Stimulated activated CD8-positive, alpha-beta memory T cell treated with anti-CD3 and anti-CD28 coated beads, Interleukin-15, amount 100 ng/mL, for 1 hour (primary cell): ENCODE measurements at places on chromosomes 3 and 15.

DNA sequence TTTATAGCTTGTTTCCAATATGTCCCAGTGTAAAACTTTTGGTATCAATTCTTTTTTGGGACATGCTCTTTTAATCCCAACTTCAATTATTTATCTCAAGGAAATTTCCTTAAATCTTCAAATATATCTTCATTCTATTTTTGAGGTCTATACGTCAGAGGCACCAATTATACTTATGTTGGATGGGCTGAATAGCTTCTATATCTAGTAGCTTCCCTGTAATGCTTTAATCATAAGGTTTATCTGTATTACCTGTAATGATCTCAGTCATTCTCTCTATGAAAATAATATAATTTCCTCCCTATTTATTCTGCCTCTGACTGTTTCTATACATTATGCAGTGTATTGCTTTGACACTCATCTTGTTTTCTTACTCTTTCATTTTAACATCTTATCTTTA, 29.9 kb upstream of the MCCC1 start:
- DNase-seq, result no peak

DNA sequence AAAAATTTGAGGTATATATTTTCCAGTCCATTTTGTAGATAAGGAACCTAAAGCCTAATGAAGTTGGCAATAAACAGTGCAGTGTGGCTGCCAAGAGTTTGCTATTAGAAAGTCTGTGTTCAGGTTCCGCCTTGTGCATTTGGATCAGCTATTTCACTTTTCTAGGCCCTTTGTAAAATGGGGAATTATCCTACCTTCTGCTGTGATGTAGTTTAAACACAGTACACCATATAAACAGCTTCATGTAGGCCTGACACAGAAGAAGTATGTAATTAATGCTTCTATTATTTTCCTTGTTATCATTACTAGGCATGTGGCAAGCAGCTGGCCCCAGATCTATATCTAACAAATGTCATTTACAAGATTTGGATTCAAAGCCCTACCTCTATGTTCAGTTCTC, 456.3 kb downstream of the GABRG3 start:
- no peak for DNase-seq

- no peak for DNase-seq
These were observed 64.4 kb downstream of the ABI3BP start for GRCh38 chr3:100928638-100929428.

DNA sequence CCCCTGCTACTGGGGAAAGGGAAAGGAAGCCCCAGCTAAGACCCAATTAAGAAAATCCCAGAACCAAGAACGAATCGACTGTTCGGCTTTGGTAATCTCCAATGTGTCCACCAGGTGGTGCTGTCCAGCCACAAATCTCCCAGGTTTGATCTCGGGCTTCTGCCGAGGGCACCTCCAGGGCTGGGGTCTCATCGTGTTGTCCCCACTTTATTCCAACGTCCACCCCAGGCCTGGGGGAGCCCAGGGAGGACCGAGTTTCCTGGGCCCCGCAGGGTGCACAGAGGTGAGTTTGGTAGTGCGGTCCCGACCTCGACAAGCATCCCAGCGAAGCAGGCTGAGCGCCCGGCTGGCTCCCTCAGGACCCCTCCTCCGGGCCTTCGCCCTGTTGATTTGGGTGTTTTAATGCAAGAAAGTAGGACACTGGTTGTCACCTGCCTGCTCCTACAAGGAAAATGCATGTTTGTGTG, 185.1 kb downstream of the GOLGA6L6 start:
- DNase-seq, result peak; percentile 83

GRCh38 chr3:151379083-151379734, 5.3 kb downstream of the P2RY12 start:
- no peak for DNase-seq

GRCh38 chr15:90062462-90062932, 39.8 kb downstream of the IDH2 start:
- no peak for DNase-seq

DNA sequence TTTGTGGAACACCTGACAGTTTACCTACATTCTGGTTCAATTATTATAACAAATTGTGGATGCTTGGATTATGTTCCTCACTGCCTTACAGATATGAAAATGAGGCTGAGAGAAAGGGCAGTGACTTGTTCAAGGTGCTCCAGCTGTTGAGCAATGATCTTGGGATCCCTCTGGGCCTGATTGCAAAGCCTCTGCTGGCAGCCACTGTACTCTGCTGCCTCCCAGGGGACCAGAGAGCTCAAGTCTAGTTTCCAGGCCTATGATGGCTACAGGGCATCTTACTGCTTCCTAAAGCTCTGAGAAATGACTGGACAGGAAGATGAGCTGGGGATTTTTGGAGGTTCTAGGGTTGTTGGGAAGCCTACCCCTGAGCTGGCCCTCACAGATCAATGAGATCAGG, 2.3 kb upstream of the SHC4 start:
- DNase-seq, result no peak

DNA sequence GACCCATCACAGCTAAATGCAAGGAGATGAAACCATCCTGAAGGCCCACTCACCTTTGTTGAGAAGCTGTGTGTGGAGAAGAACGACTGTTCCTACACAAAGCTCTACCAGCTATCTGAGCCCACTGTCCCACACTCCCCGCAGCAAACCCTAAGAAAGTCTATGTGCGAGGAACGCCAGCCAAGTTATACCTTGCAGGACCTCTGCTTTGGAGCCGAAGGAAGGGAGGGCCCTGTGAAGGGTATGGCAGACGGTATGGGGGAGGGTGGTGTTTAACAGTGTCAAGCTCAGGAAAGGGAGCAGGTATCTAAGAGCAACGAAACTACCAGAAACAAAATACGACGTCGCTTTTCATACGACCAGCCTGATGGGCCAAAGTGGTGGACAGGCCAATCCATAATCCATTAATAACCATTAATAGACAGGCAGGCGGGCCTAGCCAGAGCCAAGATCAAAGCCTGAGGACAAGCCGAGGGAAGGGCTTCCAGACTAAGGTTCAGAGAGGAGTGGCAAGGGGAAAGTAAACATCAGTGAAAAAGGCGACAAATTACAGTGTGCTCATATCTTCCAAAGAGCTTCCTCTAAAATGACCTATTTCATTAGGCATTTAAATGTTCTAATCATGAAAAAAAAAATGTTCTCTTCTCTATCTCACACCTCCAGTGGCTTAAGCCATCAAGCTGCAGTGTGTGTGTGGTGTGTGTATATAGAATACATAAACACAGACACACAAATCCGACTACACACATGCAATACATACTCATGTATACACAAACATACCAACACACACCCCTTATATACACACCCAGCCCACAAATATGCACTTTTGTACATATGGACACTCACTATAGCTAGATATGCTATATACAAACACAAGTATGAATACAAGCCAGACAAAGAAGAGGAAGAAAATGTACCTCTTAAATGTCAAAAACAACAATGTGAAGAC, 43.9 kb downstream of the PTPN23 start:
- DNase-seq, result no peak

- DNase-seq, result no peak
These were observed 249.1 kb downstream of the PLCL2 start for GRCh38 chr3:17133632-17134545.

- DNase-seq, result no peak
These were observed 32.5 kb downstream of the CDCP1 start for GRCh38 chr3:45113625-45114050.

DNA sequence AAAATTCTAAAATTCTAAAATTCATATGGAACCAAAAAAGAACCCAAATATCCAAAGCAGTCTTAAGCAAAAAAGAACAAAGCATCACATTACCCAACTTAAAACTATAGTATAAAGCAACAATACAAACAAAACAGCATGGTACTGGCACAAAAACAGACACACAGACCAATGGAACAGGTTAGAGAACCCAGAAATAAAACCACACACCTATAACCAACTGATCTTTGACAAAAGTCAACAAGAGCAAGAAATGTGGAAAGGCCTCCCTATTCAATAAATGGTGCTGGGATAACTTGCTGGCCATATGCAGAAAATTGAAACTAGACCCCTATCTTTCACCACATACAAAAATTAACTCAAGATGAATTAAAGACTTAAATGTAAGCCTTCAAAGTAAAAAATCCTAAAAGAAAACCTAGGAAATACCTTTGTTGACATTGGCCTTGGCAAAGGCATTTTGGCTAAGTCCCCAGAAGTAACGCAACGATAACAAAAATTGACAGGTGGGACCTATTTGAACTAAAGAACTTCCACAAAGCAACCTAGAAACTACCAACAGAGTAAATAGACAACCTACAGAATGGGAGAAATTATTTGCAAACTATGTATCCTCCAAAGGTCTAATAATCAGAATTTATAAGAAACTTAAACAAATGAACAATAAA, 56.9 kb downstream of the TTBK2 start:
- no peak for DNase-seq

- DNase-seq, result no peak
These were observed 80.3 kb downstream of the CPN2 start for GRCh38 chr3:194270627-194271459.

GRCh38 chr15:41506796-41507341, 6.8 kb downstream of the LTK start:
- DNase-seq, result no peak

DNA sequence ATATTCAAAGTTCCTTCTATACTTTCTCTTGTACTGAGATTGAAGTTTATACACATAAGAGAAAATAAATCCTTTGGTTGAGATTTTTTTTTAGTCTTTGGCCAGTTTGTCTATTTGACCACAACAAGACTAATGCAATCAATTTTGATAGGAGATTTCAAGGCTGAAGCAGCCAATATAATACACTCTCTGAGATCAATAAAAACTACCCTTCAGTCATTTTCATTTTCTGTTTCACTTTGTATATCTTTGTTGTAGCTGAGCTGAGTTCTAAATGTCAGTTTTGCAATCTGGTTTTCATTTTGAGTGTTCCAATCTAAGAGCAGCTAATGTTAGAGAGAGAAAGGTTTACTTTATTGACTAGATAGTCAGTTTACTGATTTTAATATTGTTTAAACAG, 623.8 kb upstream of the ROBO1 start:
- DNase-seq, result no peak

GRCh38 chr3:123576122-123576521, 8.7 kb downstream of the HACD2 start:
- DNase-seq, result no peak

DNA sequence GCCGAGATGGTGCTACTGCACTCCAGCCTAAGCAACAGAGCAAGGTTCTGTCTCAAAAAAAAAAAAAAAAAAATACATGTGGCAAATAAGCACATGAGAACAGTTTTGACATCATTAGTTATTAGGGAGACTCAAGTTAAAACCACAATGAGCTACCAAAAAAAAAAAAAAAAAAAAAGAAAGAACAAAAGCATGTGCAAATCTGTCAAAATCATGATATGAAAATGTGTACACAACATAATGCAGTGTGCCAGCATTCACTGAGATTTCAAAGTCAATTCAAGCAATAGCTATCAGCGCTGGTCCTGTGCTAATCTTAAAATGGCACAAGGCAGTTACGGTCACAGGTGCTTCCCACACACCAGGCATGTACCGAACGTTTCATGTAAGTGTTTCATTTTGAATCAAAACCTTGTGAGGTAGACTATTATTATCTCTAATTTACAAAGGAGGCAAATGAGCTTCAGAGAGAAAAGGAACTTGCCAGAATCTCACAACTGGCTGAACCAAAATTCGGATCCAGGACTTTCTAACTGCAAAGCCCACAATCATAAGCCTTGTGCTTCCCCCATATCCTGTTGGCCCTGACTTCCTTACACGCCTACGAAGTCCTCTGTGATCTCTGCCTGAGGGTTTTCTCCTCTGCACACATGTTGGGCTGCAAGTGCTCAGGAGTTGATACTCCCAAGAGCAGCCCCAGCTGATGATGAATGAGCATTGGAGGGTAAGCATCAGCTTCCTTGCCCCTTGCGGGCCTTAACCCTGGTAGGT, 200.1 kb upstream of the PROK2 start:
- no peak for DNase-seq

GRCh38 chr3:9276761-9277370, 27.4 kb upstream of the SRGAP3 start:
- DNase-seq, result no peak

DNA sequence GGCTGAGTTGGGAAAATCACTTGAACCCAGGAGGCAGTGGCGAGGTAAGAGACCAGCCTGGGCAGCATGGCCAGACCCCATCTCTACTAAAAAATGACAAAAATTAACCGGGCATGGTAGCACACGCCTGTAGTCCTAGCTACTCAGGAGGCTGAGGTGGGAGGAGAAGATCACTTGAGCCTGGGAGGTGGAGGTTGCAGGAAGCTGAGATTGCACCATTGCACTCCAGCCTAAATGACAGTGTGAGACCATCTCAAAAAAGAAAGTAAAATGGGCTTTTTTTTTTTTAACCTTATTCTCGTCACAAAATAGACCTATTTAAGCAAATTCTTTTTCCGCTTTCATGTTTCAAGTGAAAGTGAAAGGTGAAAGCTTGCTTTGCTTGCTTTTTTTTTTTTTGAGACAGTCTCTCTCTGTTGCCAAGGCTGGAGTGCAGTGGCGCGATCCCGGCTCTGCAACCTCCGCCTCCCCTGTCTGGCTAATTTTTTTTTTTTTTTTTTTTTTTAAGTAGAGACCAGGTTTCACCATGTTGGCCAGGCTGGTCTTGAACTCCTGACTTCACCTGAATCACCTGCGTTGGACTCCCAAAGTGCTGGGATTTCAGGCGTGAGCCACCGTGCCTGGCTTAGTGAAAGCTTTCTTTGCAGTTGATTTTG, 3.6 kb downstream of the PDIA3 start:
- no peak for DNase-seq

DNA sequence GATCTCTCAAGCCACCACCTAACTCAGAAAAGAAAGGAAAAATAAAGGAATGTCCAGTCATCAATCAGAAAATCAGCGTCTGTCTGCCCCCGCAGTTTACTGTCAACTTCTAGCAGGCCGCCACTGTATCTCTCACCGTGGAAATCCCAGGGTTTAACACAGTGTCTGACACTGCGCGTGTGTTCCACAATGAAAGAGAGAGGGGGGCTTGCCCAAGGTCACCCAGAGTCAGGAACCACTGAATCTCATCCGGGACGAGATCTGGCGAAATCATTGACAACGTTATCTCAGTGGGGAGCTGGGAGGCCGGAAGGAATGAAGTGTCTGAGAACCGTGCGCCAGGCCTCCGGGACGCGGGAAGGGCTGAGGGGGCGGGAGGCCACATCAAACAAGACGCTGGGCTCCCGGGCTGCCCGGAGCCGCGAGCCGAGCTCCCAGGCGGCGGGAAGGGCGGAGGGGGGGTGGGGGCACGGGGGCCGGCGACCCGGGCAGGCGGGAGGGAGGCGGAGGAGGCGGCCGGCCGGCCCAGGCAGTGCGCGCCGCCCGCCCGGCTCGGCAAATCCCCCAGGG, 2.2 kb upstream of the HES1 start:
- no peak for DNase-seq

GRCh38 chr3:73026111-73026759, 29.6 kb downstream of the PPP4R2 start:
- DNase-seq, result no peak

- DNase-seq, result no peak
These were observed 19.9 kb downstream of the KPNA4 start for GRCh38 chr3:160545504-160545871.

DNA sequence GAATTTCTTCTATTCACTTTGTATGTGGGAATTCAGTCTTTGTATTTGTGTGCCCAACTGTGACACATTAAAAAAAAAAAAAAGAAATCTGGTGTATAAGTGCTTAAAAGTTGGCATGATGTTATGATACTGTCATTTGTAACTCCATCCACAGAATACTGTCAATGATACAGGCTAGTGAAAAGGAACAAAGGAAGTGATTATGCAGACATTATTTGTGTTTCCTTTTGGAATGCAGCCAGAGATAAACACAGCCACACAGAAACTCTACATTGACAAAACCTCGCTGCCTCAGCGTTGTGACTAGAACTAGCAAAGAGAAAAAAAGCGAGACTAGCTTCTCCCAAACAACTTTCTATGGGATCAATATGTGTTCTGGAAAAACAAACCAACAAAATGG, 519.2 kb upstream of the AGTR1 start:
- DNase-seq, result no peak

- no peak for DNase-seq
These were observed 21.7 kb downstream of the SEMA3G start for GRCh38 chr3:52423173-52423572.
